ENCODE measurements at places on chromosomes 12 and 14.

- no peak for DNase-seq
These were observed 1.5 kb downstream of the PACS2 start for GRCh38 chr14:105315941-105316576.

DNA sequence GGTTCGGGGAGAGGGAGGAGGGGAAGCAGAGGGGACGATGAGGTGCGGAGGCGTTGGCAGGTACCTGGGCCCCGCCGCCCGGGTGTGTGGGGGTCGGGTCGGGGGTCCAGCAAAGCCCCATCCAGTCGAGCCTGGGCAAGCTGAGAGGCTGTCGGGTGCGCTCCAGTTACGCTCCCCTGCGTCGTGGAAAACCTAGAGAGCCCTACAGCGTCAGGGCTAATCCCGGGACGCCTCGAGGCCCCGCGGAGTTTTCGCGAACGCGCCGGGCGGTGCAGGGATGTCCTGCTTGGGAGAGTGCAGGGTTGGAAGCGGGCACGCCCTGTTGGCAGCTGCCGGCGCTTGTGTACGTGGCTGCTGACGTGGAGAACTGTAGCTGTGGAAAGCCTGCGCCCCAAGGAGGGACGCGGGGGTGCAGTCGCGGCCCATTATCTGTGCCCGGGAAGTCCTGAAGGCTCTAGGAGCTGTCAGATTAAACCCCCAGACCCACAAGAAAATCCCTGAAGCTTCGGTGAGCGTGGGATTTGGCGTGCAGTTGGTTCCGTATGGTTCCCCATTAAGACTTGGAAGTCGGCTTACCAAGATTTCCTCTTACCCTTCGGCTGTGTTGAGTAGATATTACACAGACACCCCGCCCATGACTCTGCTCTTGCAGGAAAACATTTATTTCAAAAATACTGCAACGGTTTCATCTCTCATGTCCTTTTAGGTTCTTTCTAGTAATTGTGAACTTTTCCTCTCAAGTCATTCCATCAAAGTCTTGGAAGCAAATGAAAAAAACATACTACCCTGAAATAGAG is 11.3 kb upstream of the SLC38A2 start:
- no peak for DNase-seq

- no peak for DNase-seq
These were observed 199.7 kb downstream of the SPTSSA start for GRCh38 chr14:34262127-34262910.

DNA sequence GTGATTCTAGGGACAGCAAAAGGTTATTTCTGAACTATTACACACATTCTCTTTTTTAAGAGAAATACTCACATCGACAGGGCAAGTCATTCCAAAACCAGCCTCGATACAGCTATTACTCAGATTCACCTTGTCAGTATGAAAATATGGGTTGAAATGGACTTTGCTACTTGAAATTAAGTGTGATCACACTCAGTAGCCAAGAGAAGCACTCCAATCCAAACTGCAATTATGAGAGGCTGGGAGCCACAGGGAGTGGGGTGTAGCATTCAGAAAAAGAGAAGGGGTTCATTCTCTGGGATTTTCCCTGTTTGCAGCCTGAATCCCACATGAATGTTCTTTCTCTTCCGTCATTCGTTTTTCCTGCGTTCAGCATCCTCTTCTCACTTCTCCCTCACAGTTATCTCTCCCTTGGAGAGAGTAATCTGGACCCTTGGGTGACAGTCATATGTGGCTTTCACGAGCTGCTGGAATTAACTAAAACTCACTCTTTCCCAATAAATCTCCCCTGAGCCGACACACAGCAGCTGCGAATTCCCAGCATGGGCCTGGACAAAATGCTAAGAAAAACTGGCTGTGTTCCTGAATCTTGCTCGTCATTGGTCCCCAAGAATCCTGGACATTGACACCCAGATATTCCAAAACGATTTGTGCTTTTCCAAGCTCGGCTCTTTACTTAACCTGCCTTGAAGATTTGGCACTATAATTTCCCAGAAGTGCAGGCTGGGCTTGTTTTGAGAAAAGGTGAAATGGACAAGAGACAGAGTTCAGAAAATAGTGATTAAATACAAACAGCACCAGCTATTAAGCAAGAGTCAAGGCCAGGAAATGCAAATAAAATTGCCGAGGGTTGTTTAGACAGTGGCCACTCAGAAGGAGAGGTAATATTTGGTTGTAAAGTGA is 199.5 kb upstream of the PLEKHG7 start:
- DNase-seq = no peak

GRCh38 chr12:76878899-76879709 is at the start of gene CSRP2:
CSRP2 (minus strand) TSS chr12:76879019; CDS start chr12:76866260, 12,759 bp downstream.
- DNase-seq = peak; percentile 94
